ENCODE measurements at places on chromosomes 2 and 18. TPM values are rescaled to one million over a fixed set of nuclear protein-coding genes. Genes with fewer than 3 reads are reported as not detected.

Gene EVX2
- total RNA-seq, result 0.73 TPM

Gene UGT1A5
- not detected for total RNA-seq

Gene GPR45
- 1.5 TPM for total RNA-seq

GRCh38 chr2:126874961-126875360, 23.7 kb upstream of the TEX51 start:
- no peak for DNase-seq

GRCh38 chr2:16494836-16495508, 170.7 kb downstream of the CYRIA start:
- no peak for DNase-seq

GRCh38 chr18:36314754-36315153, 17.2 kb downstream of the FHOD3 start:
- no peak for DNase-seq

DNA sequence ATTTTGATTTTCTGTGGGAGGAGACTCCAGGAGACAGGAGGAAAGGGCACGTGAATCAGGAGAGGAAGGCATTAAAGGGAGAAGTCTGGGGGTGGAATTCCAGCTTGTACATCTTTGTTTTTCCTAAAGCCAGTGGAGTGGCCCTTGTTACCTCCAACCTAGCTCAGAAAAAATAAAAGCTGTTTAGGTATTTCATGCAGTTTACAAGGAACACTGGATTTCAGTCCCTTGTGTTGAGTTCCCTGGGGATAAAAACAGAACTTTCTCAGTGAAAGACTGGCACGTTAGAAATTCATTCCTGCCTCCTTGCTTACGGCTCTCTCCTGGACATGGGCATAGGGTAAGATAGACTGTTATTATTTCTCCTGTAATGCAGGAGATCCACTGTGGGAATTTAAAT, 170.2 kb downstream of the ZEB2 start:
- DNase-seq, result no peak

- no peak for DNase-seq
These were observed 232.8 kb downstream of the DYM start for GRCh38 chr18:49227441-49228165.

GRCh38 chr18:39781565-39781964, 2173.5 kb upstream of the PIK3C3 start:
- no peak for DNase-seq

DNA sequence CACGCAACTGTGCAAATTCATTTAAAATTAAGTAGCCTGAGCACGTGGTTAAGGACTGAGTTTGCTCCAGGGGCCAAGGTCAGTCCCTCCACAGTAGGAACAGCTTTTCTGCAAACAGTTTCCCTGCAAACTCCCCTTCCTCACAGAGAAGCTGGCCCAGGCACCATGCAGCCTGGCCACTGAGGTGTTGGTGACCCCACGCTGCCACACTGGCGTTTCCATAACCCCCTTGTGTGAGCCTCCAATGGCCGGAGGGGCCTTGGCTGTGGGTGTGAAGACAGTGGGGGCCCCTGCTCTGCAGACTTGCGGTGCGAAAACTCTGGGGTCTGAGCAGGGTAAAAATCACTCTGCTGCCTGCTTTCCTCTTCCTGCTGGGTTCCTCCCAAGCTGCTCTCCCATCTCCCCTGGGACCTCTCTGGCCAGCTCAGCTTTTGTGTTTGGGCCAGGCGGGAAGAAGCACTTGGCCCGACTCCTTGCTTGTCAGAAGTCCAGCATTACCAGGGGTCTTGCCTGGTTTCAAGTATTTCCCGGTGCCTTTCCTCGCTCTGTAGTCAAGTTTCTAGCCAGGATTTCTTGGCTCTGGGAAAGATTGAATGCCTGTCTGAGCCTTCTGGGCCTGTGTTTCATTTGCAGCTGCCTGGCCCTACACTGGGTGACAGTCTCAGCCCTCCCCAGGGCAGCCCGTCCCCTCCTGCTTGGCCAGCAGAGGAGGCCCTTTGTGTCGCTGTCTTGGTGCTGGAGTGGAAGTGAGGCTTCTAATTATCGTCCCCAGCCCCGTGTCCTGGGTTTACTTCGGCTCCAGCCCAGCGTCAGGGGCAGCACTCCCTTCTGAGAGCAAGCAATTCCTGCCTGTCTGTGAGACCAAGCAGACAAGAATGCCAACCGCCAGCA, 131.4 kb upstream of the SLC1A4 start:
- no peak for DNase-seq

GRCh38 chr2:10294077-10294476, 8.6 kb upstream of the HPCAL1 start:
- DNase-seq, result no peak

GRCh38 chr18:58847383-58848071, 17.1 kb upstream of the ZNF532 start:
- DNase-seq, result no peak

DNA sequence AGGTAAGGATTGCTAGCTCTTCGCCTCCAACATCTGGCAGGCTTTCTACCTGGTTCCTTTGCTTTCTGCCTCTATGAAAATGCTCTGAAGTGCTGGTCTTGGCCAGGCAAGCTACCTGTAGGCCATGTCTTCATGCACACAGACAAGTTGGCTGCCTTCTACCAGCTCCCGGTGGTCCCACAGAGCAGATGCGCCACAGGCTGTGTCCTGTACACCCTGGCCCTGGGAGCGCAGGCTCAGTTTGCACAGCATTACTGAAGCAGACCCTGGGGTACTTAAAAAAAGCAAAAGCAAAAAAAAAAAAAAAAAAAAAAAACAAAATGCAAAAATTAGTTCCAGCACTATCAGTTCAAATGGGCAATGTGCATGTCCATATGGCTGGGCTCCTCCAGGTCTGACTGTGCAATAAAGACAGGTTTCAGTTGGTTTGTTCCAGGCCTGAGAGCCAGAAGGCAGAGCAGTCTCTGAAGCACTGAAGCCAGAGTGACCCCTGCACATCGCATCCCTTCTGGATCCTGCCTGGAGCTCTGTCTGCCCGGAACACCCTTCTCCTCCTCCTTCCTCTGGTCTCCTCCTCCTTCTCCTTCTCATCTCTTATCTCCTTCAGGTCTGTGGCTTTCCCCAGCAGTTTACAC, 288.0 kb upstream of the REV1 start:
- peak; percentile 73 for DNase-seq

Data from cerebellum (tissue), 4 donors.